Forelimb muscle (tissue), 1 donor: ENCODE measurements at places on chromosomes 5 and 9. TPM values are rescaled to one million over a fixed set of nuclear protein-coding genes. Genes with fewer than 3 reads are reported as not detected.

Gene CCDC171
- polyA plus RNA-seq = 2.1 TPM

Gene CARTPT
- not detected for polyA plus RNA-seq

DNA sequence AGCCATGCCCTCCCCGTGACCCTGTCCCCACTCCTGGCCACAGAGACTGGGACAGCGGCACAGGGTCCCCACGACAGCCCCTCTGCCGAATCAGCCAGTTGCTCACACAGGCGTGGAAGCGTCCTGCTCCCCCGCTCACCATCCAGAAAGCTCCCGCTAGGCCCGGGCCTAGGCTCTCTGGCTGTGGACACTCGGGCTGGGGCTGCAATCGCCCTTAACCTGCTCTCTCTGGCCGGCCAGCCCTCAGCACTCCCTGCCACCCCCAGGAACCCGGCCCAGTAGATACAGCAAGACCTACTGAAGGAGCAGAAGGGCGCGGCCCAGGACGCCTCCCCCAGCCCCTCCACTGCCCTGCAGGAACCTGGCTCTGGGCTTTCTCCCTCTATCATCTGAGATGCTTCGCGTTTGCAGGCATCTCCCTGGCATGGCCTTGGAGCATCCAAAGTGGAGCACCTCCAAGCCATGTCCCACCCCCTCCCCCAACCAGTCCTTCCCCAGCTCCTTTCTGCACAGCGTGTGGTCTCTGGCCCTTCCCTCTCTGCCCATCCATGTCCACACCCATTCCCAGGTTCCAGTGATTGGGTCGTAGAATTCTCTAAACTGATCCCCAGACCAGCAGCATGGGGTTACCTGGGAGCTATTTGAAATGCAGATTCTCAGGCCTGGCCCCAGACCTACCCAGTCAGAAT lies 113.7 kb upstream of the LMX1B start:
- no peak for DNase-seq

GRCh38 chr9:1871626-1872419 lies 143.3 kb upstream of the SMARCA2 start:
- DNase-seq = no peak
